ENCODE measurements at places on chromosomes 16 and 17. TPM values are rescaled to one million over a fixed set of nuclear protein-coding genes. Genes with fewer than 3 reads are reported as not detected.

The SP6 gene
- 20.6 TPM for total RNA-seq

The CYGB gene
- 1.0 TPM for total RNA-seq

GRCh38 chr17:16215965-16216316 is 607 bp upstream of the NCOR1 start:
- H3K36me3 ChIP-seq: no peaks in the 10 kb centered on the region
- peak; percentile 48 for DNase-seq
- peak overlapping the region; percentile 53 for H3K27ac ChIP-seq
- H3K4me1 ChIP-seq: no peaks in the 10 kb centered on the region

DNA sequence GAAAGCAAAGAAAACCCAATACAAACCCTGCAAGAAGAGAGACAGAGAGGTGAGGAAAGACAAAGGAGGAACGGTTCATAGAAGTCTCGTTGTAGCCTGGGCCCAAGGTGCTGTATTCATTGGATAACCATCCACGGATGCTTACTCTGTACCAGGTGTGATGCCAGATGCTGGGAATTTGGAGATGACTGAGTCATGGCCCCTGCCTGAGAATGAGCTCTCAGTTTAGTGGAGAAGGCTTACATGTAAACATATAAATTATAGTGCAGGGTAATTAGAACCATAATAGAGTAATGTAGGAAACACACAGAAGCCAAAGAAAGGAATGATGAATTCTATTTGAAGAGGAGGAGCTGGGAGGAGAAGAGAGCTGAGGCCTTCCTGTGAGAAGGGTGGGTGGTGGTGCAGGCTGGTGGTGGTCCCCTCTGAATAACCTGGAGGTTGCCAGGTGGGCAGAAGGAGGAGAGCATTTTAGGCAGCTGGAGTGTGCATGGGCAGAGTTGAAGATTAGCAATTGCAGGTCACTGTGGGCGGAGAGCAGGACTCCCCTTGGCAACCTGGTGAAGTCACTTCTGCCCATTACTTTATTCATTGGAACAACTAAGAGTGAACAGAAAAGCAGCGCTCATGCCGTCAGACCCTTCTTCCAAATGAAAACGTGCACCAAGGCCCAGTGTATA is 7.7 kb upstream of the ZG16 start:
- H3K36me3 ChIP-seq: no peaks in the 10 kb centered on the region
- H3K27me3 ChIP-seq: no peaks in the 10 kb centered on the region
- no peak overlapping the region for H3K4me3 ChIP-seq
